NCI-H1417 treated with DMSO at 0.1 percent for 48 hours (cell line): ENCODE measurements at places on chromosomes 16 and 17.

- DNase-seq = no peak
These were observed 34.6 kb upstream of the TRAP1 start for GRCh38 chr16:3751878-3752277.

DNA sequence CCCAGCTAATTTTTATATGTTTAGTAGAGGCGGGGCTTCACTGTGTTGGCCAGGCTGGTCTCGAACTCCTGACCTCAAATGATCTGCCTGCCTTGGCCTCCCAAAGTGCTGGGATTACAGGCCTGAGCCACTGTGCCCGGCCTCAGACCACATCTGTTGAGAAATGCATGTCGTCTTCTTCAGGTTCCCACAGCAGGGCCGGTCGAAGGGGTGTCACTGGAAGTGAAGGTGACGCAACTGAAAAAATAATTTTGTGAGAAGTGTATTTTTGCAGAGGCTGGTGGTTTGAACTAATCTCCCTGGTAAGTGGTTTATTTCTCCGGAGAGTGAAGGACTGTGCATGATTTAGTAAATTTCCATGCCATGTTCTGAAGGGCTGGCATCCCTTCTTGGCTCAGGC, 33.4 kb upstream of the IL34 start:
- DNase-seq = no peak

DNA sequence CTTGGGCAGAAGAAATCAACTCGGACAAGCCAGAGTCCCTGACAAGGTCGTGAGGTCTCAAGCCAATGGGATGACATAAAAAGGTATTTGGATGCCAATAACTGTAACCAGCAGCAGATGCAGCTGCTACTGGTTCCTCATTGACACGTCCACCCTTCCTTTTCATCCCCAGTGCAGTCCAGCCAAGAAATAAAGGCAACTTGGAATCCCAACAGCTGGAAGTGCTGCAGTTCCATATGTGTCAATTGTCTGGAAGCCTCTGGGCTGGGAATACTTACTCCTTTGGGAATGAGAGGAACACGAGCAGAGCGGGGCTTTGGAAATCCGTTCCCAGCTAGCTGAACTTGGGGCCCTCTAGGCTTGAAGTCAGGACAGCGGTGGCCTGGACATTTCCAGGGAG, 360.4 kb upstream of the ZFHX3 start:
- no peak for DNase-seq

- DNase-seq = no peak
These were observed 13.8 kb upstream of the GSDMA start for GRCh38 chr17:39949028-39949427.

- no peak for DNase-seq
These were observed 527 bp upstream of the MGAT5B start for GRCh38 chr17:76867578-76868175.

DNA sequence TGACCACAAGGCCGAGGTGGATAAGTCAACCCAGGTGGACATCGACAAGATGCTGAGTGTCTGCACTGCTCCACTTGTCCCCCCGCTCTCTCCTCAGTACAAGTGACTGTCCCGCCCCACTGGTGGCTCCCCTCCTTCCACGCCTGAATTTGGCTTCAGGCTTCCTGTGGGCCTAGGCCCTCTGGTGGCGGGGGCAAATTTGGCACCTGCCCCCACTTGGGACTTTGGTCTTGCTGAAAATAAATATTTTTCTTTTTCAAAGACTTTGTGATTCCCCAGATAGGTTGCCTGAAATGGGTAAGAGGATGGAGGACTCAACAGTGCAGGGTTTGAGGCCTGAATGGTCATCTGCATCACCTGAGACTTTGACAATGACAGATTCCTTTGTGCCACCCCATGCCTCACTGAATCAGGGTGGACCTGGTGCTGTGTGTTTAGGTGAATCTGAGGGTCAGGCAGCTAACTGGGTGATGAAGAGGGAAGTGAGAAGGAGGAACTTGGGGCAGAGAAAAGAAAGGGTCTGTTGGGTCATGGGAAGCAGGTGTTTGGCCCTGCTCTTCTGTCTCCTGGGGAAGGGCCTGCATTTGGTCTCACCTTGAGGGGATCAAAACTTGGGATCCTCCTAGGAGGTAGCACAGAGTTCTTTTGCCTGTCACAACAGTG, 2.0 kb downstream of the C16orf86 start:
- DNase-seq = no peak

DNA sequence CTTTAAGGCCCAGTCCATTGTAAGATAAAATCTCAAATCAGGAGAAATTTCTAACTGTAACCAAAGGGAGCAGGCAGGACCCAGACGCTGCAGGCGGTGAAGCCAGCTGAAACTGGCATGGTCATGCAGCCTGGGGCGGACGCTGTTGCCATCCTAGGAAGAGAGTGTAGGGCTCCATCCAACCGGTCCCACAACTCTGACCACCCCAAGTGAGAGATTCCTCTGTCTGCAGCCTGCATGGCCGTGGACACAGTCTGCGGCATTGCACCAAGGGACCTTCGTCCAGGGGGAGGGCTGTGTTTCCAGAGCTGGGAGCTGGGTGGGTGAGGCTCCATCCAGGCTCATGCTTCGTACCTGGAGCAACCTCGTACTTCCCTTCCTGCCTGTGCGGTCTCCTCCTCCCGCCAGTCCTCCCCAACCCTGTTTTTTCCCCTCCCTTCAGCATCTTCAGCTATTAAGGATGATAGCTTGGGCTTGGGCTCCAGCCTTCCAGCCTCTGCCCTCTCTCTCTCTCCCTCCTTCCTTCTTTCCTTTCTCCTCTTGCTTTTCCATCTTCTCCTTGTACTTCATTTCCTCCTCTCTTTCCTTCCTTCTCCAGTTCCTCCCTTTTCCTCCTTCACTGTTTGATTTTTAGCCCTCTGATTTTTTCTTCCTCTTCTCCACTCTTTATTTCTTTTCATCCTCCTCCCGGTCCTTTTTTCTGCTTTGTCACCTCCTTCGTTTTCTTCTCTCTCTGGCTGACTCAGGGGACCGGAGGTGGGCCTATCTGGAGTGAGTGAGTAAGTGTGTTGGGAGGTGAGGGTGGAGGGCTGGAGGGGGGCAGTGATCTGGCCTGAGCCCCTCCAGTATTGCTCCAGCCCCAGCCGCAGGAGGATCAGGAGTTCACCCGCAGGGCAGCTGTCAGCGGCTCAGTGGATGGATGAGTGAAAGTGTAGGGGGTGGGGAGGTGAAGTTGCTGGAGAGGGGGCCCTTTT, 17.0 kb upstream of the LHX1 start:
- no peak for DNase-seq

DNA sequence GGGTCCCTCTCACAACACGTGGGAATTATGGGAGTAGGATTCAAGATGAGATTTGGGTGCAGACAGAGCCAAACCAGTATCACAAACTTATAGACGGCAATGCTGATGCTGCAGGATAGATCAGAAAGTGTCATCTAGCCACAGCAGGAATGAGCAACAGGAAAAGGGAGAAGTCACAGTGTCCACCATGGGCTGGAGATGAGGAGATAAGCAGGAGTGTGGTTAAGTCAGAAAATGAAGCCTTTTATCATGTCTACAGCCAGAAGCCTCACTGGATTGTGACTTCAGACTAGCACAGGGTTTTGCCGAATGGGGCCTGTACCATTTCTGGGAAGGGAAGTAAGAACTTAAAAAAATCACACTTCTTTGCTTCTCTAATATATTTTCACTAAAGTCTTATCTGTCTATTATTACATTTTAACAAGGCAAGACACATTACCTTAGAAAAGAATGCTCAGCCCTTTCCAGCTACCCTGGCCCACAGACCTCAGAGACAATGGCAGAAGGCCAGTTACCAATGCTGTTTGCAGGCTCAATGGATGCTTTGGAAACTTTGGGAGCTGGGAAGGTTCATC, 490.2 kb upstream of the SALL1 start:
- no peak for DNase-seq

GRCh38 chr16:27273670-27274423, 5.3 kb upstream of the NSMCE1 start:
- DNase-seq = no peak

DNA sequence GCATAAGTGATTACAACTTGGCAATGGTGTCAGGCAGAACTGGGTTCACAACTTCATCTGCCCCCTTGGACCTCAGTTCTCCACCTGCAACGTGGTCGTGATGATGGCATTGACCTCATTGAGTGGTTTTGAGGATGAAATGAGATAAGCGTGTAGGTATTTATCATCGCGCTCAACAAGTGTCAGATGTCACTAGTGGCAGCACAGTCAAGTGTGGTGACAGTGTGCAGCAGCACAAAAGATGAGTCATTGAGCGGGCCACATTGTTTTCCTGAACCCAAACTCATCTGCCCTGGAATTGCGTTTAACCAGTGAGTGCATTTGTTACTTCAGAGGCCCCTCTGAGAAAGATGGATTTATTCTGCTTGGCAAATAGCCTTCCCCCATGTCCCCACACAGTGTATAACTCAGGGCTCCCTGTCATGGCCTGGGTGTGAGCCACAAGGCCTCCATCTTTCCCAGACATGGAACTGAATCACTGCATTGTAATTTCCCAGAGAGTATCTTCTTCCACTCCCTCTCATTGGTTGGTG, 20.9 kb downstream of the IRX3 start:
- no peak for DNase-seq

DNA sequence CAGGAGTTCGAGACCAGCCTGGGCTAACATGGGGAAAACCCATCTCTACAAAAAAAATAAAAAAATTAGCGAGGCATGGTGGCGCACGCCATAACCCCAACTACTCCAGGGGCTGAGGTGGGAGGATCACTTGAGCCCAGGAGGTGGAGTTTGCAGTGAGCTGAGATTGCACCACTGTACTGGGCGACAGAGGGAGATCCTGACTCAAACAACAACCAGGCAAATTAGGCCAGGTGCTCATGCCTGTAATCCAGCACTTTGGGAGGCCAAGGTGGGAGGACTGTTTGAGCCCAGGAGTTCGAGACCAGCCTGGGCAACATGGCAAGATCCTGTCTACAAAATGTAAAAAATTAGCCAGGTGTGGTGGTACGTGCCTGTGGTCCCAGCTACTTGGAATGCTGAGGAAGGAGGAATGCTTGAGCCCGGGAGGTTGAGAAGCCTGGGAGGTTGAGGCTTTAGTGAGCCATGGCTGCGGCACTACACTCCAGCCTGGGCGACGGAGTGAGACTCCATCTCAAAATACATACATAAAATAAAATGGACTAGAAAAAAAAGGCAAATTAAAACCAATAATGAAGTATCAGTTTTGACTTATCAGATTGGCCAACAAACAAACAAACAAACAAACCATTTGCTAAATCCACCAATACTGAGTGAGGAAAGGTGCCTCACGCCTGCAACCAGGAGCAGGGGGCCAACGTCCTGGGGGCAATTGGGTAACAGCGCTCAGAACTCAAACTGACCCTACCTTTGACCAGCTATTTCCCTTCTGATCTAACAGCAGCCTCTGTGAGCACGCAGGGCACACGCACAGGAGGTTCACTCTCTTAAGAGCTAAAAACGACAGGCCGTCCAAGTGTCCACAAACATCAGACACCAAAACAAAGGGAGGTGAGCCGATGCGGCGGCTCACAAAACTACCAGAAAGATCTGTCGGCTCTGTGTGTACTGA, 19.4 kb upstream of the FASN start:
- DNase-seq = no peak

- DNase-seq = no peak
These were observed 30.0 kb downstream of the CFAP52 start for GRCh38 chr17:9606453-9606852.

DNA sequence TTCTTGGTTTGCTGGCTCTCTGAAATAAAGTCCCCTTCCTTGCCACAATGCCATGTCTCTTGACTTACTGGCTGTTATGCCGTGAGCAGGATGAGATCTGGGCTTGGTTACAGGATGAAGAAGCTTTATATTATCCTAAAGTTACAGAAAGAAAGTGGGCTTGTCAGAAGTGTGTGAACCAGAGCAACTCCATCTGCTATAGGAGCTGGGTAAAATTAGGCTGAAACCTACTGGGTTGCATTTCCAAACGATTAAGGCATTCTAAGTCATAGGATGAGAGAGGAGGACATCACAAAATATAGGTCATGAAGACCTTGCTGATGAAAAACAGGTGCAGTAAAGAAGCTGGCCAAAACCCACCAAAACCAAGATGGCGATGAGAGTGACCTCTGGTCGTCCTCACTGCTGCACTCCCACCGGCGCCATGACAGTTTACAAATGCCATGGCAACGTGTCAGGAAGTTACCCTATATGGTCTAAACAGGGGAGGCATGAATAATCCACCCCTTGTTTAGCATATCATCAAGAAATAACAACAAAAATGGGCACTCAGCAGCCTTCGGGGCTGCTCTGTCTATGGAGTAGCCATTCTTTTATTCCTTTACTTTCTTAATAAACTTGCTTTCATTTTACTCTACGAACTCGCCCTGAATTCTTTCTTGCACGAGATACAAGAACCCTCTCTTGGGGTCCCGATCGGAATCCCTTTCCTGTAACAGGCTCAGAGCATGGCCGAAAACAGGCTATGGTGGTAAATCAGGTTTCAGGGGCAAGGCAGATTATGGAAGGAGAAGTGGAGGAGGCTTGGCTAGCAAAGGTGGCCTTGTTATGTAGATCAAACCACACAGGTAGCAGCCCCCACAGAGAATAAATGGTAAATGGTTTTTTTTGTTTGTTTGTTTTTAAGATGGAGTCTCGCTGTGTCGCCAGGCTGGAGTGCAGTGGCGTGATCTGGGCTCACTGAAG, 81.3 kb upstream of the C16orf82 start:
- no peak for DNase-seq

DNA sequence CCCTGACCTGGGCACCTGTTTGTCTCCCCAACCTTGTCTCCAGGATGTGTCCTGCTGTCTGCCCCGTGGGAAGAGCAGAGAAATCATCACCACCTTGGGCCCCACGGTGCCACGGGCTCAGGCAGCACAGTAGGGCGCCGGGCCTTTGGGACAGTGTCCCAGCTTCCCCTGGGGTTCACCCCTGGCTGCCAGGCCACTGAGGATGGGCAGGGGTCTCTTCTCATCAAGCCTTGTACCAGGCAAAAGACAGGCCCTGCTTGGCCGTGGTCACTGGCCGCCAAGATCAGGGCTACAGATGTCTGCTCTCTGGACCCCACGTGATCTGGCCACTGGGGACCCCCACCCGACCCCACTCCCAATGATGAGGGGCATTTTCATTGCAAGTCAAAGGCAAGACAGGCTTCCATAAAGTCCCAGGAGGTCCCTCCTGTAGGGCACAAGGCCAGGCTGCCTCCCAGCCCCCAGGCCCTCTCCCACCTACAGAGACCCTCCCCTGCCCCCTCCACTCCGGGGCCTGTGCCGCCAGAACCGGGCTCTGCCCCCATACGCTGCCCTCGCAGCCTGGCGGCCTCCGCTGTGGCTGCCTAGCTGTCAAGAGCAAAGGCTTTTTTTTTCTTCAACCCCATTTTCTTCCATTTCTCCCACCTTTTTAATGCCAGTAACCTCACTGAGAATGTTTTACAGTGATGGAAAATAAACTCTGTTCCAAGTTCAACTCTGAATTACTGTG, 14.5 kb downstream of the DNAAF8 start:
- DNase-seq = no peak

- DNase-seq = no peak
These were observed 132.9 kb upstream of the ANKFN1 start for GRCh38 chr17:56020369-56020768.
